ENCODE measurements at places on chromosomes 1 and 21.

GRCh38 chr1:1155258-1155657, 18.4 kb upstream of the TTLL10 start:
- no peak for DNase-seq

DNA sequence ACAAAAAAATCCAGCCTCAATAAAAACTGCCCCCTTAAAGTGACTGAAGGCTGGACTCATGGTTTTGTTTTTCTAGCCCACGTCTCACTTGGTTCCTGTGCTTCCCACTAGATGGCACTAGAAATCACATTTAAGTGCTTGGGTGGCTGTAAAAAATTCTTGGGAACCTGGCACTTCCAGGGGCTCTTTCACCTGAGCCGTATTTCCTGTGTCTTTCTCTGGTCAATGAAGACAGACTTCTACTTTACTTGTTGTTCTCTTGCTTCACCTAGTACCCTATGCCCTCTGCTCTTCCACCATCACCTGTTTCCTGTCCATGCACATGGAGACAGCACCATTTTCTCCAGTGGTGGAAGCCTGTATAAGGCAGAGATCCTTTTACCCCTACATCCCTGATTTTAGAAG, 20.0 kb downstream of the METTL13 start:
- DNase-seq: no peak

GRCh38 chr1:200866521-200866920, 6.3 kb upstream of the GPR25 start:
- DNase-seq: no peak

- no peak for DNase-seq
Observed at GRCh38 chr1:111290104-111290503, 547 bp upstream of the CHIA start.

GRCh38 chr1:84574936-84575335, 696 bp upstream of the CTBS start:
- DNase-seq: no peak

DNA sequence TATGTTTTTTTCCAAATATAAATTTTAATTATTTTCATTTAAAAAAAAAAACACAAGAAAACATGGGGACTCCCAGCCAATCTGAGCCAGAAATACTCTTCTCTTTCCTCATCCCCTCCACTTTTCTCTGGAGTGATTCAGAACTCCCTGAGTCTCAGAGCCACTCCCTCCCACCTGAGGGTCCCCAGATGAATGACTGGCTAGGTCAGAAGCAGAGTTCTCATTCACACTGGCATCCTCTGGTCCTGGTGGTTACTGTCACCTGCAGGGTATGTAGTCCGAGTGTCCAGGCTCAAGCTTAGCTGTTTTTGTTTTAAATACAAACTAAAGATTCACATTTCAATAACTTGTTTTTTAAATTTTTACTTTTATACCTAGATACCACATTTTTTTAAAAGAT, 6.3 kb downstream of the HMGCS2 start:
- DNase-seq: no peak

DNA sequence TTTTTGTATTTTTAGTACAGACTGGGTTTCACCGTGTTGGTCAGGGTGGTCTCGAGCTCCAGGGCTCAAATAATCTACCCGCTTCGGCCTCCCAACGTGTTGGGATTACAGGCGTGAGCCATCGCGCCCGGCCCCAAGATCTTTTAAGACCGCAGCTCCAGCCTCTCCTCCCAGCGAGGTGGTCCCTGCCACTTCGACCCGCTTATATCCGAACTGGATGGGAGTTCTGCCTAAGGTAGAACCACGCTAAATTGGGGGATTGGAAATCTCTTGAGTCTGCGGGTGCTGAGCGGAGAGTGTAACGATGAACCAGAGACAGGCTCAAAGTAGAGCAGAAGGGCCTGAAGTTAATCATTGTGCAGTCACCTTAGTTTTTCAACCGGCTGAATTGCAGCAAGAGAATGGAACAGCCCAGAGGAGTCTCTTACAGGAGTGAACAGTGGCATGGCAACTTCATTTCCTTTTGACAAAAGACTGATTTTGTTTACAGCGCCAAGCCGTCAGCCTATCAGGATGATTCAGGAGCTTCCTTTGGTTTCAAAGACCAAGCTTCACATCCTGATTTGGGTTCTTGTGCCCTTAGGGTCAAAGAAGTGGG, 726 bp upstream of the CYB5R1 start:
- DNase-seq: no peak

GRCh38 chr21:38384675-38385426, 113.4 kb downstream of the ERG start:
- no peak for DNase-seq

DNA sequence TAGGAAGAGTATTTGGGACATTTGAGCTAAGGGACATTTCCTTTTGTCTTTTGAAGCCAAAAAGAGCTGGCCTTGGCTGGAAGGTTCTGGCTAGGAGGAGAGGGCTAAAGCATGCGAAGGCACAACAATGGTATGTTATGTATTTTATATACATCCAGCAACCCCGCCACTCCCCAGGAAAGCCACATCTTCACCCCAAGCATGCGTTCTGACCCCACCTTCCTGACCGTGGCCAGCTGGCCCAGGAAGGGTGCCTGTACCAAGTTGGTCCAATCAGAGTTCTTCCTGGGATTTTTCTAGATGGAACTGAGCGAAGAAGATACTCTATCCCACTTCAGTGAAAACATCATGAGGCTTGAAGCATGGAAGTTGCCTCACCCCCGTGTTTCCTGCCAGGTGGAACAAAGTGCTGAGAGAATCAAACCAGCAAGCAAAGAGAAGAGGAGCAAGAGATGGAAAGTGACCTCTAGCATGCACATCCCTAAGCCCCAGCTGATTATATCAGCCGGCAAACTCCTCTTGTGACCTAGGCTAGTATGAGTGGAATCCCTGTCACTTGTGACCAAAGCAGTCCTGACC, 82.7 kb downstream of the BCAR3 start:
- DNase-seq: no peak

GRCh38 chr1:22619252-22619651, 17.2 kb upstream of the C1QA start:
- no peak for DNase-seq

DNA sequence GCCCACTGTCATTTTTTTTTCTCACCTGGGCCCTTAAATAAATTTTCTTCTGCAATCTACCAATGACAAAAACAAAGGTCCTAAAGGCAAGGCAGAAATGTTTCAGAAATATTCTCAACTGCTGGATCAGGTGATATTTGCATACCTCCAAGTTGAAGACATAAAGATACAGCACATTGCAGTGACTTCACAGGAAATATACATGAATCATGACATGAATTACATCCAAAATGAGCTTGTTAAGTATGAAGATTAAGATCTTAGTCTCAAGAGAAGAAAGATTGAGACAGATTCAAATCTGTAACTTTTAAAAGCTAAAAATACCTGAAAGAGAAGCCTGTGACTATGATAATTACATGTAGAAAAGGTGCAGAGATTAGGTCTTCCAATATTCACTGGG, 207.8 kb downstream of the SIPA1L2 start:
- no peak for DNase-seq

DNA sequence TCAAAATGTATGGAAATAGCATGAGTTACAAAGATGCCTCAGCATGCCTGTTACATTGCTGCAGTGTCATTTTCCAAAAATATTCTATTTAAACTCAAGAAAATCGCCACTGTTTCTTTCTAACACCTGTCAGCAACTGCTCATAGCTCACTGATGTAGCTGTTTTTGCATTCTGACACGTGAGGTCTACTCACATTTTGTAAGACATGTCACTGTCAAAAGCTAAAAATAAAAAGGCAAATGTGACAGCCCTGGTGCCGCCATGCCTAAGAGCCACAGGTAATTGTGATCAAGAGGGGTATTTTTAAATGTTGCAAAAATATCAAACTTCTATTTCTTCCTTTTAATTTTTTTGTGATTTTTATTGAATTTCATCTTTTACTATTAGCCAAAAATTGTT, 556.2 kb upstream of the TMPRSS15 start:
- DNase-seq: no peak

GRCh38 chr1:176225479-176225875, 18.4 kb upstream of the COP1 start:
- no peak for DNase-seq

DNA sequence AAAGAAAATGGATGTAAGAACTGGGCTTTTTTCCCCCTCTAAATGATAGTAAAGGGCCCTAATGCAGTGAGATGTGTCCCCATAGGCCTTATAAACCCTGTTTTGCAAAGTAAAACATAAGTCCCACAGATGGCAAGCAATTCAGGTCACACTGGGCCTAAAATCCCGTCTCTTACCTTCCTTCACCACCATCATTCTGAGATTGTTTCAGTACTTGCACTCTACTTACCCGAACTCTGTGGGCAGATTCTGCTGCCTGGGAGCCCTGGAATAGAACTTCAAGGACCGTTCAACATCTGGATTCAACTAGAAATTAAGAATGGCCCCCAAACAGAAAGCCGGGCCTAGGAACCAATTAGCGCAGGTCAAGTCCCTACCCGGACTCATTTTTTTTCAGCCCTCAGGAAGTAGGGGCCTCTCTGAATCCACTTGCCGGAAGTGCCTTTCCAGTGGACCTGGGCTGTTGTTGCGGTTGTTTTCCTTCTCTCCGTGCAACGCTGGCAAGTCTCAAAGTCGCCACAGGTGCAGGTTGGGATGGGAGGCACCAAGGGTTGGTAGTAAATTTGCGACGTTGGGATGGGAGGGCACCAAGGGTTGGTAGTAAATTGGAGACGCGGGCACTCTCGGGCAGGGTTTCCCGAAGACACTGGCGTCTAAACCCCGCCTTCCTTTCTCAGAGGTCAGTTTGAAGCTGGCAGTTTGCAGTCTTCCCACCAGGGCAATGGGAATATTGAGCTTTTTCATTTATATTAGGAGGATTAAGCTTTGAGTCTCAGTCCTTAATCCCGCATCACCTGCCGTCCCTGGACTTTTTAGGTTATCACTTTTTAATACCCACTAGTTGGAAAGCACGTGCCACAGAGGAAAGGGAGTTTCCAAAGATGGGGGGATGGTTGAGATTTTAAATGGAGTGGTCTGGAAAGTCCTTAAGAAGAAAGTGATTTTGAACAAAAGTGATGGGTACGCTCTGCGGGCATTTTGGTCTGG, at the start of gene TMEM69:
TSS of gene TMEM69 (plus strand) at position 428 of the 987 bp plus-strand sequence. CDS start 2,888 bp downstream, outside the sequence.
- peak; percentile 84 for DNase-seq

- no peak for DNase-seq
Observed at GRCh38 chr1:47849591-47850261, 147.5 kb downstream of the TRABD2B start.

DNA sequence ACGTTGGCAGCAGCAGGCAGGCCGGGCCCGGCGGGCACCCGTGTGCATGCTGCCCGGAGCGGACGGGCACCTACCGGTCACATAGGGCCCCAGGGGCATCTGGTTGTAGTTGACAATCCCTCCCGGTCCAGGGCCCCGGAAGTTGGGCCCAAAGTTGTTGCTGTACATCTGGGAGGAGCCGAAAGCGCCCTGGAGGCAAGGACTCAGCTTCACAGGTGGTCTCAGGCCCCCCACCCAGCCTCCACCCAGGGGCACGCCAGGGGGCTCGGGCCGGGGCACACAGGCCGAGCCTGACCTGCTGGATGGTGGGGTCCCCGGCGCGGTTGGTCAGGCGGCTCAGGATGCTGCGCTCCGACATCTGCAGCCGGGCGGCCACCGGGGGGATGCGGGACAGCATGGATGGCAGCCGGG, 60.6 kb downstream of the KCNAB2 start:
- no peak for DNase-seq

DNA sequence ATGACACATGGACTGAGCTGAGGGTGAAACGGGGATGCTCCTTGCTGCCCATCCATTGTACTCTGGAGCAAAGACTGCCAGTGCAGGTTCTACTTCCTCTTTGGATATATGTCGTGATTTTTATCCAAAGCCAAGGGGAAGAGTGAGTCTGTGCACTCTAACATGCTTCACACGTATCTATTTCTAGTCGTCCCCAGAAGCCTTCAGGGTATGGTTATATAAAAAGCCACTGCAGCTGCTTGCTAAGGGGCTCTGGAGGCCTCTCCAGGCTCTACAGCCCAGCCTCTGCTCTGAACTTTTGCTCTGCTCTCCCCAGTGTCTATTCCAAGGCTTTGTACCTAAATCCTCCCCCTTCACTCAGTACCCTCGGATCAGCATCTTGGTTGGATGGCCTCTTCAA, 20.1 kb downstream of the PAFAH2 start:
- no peak for DNase-seq

DNA sequence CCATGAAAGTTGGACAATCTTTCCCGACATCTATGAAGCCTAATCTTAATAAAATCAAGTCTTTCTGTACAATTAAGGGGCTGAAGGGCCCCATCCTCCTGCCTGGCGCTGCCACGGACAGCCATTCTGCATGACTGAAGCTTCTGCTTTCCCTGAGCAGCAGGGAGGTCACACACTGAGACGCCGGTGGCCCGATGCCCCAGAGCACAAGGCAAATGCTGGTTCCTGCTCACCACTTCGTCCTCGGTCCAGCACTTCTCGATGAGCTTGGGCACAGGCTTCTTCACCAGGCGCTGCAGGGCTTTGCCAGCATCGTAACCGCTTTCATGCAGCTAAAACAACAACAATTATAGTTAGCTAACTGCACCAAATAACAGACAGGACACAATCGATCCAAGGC, 147.8 kb downstream of the SLC45A1 start:
- DNase-seq: no peak

- DNase-seq: no peak
Observed at GRCh38 chr1:198756470-198756869, 117.6 kb downstream of the PTPRC start.
